ENCODE measurements at places on chromosomes 6 and 20. TPM values are rescaled to one million over a fixed set of nuclear protein-coding genes. Genes with fewer than 3 reads are reported as not detected.

Gene PPP1R14C
- total RNA-seq = not detected

Gene TMEM200A
- total RNA-seq = 0.27 TPM

Gene PBX2
- 54.4 TPM for total RNA-seq

Gene ENPP5
- total RNA-seq = 0.33 TPM

Gene MATN4
- total RNA-seq = not detected

Gene CCN6
- total RNA-seq = not detected

Gene ASIP
- not detected for total RNA-seq

Gene SLC44A4
- total RNA-seq = not detected

Gene FBXO30
- 1.5 TPM for total RNA-seq

Gene OR2J3
- not detected for total RNA-seq

Gene OXT
- 1.2 TPM for total RNA-seq

Gene POLR1H
- total RNA-seq = 30.7 TPM

Gene SAMD5
- not detected for total RNA-seq

Gene RPS6KA2
- total RNA-seq = 2.2 TPM

Gene TMEM217
- 1.2 TPM for total RNA-seq

Gene NNAT
- total RNA-seq = not detected

Gene FILIP1
- total RNA-seq = not detected

Gene HMGCLL1
- total RNA-seq = not detected

Gene TNFRSF6B
- total RNA-seq = 3.0 TPM

Gene KCNG1
- not detected for total RNA-seq

Gene EFCAB8
- 0.75 TPM for total RNA-seq

Gene POU5F1
- total RNA-seq = not detected

Gene RPP40
- 0.94 TPM for total RNA-seq

Gene COL19A1
- 0.33 TPM for total RNA-seq

Gene GPX5
- not detected for total RNA-seq

Gene FUT9
- not detected for total RNA-seq

Gene ENPP1
- not detected for total RNA-seq

Gene PGC
- not detected for total RNA-seq

Gene TFAP2C
- not detected for total RNA-seq

Gene AGER
- 12.5 TPM for total RNA-seq

Gene SYCP2
- total RNA-seq = 2.4 TPM

Gene LY86
- 0.62 TPM for total RNA-seq

Gene CRYBG1
- 46.2 TPM for total RNA-seq

Gene RWDD1
- total RNA-seq = 65.1 TPM

Gene PROKR2
- total RNA-seq = not detected

Gene MROH8
- 0.60 TPM for total RNA-seq

Gene HLA-F
- 378 TPM for total RNA-seq

Gene ASXL1
- total RNA-seq = 200 TPM

Gene FGD2
- total RNA-seq = 0.68 TPM

Gene FAM209B
- total RNA-seq = 2.3 TPM

Gene GSTA1
- not detected for total RNA-seq

Data from CD8-positive, alpha-beta T cell (primary cell).